ENCODE measurements at places on chromosomes 3 and 15.

GRCh38 chr3:30666572-30667279, 60.3 kb downstream of the TGFBR2 start:
- DNase-seq: no peak

DNA sequence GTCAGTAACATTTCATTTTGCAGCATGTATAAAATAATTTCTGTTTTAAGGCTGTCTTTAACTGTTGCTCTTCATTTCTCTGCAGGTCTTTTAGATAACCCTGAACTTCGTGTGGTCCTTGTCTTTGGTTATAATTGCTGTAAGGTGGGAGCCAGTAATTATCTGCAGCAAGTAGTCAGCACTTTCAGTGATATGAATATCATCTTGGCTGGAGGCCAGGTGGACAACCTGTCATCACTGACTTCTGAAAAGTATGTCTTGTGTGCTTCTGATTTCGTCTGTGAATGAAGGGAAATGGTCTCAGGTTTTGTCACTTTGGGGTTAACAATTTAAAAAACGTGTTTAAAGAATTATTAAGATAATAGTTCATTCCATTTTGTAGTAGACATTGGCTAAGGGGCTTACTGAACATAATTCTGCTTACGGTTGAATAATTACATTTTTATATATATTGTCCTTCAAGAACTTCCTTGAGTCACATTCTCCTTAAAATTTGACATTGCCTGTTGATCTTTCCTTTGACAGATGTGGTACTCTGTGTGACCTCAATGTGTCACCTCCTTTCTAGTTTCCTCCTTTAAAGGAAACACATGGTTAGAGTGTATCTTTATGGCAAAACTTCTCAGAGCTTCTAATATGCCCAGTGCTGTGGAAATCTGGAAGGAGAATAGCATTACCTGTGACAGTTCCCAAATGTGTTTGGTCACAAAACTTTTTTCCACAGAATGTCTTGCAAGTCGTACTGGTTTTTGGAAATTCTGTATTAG, 26.3 kb downstream of the FBXO22 start:
- DNase-seq: no peak

- no peak for DNase-seq
Measured at GRCh38 chr3:181722156-181722555, 10.4 kb downstream of the SOX2 start.

GRCh38 chr15:69926006-69926405, 171.7 kb downstream of the TLE3 start:
- DNase-seq: no peak

GRCh38 chr15:73867956-73868355, 5.4 kb upstream of the TBC1D21 start:
- no peak for DNase-seq

- DNase-seq: no peak
Measured at GRCh38 chr3:158727206-158728060, 4.8 kb downstream of the RARRES1 start.

GRCh38 chr3:169505577-169506230, 157.8 kb downstream of the MECOM start:
- DNase-seq: no peak

GRCh38 chr3:122578069-122578740, 755 bp downstream of the PARP15 start:
- DNase-seq: no peak

DNA sequence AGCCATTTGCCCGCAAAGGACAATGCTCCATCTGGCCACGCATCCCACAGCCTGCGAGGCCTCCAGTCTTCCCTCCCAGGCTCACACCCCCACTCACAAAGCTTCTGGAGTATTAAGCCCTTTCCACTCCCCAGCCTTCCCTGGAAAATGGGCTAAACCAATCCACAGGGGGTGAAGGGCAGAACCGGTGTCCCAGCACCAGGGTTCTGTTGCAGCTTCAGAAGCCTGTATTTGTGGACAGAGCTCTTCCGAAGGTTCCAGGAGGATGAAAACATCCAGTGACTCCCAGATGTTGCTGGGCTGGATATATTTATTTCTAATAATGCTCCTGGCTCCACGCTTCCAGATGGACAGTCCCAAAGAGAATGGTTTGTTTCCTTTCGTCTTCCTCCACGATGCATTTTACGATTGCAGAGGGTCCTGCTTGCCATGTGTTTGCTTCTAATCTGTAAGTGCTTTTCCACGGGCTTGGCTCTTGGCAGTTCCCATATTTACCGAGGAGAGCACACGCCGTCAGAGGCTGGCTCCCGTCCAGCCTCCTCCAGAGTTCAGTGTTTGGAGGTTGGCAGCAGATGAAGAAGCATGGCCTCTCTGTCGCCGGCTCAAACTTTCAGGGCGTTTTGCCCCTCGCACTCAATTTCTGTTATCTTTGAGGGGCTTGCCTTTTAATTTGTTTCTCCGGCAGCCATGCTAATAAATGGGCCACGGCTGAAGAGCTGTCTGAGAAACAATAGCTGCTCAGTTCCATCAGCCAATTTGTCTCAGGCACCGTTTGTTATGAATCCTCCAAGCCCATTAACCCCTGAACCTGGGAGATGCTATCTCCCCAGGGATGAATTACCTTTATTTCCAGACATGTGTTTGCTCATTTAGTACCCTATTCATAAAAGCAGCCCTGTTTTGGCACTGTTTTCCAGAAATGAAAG, 367.9 kb upstream of the PROK2 start:
- DNase-seq: peak; percentile 84

GRCh38 chr3:24765399-24765798, 270.7 kb upstream of the THRB start:
- no peak for DNase-seq

- no peak for DNase-seq
Measured at GRCh38 chr3:123026565-123027291, 835 bp downstream of the SEMA5B start.

- peak; percentile 53 for DNase-seq
Measured at GRCh38 chr15:74297887-74298286, 61.8 kb downstream of the CCDC33 start.

DNA sequence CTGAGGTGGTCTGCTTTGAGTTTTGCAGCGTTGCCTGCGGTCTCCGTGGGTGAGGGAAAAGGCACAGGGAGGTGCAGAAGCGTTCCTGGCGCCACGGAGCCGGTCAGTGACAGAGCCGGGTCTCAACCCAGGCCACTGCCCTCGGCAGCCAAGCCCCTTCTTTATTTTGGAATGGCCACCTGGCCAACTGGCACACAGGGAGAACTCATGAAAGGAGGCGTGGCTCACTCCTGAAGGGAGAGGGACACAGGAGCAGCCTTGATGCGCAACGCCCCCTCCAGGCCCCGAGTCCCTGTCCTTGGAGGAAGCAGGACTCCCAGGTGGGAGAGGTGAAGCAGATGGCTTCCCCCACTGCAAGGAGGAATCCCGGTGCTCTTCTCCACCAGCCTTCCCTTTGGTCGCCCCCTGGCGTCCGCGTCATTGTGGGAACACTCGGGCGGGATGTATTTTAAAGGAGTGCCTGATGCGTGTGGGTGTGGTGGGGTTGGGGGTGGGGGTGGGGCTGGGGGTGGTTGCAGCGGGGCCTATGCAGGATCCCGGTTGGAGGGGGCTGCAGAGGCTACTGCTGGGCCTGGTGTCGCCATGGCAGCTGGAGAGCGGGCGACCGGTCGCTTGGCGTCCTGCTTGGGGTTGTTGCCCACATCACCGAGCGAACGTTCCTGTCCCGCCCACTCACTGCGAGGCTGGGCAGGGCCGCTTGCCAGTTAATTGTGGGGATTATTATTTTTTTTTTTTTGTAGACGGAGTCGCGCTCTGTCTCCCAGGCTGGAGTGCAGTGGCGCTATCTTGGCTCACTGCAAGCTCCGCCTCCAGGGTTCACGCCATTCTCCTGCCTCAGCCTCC, 32.6 kb downstream of the APBA2 start:
- no peak for DNase-seq

All from Right ventricle myocardium inferior (tissue), 1 donor.